Stimulated activated CD4-positive, alpha-beta T cell treated with anti-CD3 and anti-CD28 coated beads, Interleukin-1b, Interleukin-23, amount 100 ng/mL, for 24 hours (primary cell): ENCODE measurements at places on chromosomes 7 and 10.

GRCh38 chr10:123146894-123147634 is 872 bp upstream of the HMX2 start:
- DNase-seq, result no peak

- no peak for DNase-seq
These were observed 8.3 kb upstream of the RGS10 start for GRCh38 chr10:119550827-119551226.

DNA sequence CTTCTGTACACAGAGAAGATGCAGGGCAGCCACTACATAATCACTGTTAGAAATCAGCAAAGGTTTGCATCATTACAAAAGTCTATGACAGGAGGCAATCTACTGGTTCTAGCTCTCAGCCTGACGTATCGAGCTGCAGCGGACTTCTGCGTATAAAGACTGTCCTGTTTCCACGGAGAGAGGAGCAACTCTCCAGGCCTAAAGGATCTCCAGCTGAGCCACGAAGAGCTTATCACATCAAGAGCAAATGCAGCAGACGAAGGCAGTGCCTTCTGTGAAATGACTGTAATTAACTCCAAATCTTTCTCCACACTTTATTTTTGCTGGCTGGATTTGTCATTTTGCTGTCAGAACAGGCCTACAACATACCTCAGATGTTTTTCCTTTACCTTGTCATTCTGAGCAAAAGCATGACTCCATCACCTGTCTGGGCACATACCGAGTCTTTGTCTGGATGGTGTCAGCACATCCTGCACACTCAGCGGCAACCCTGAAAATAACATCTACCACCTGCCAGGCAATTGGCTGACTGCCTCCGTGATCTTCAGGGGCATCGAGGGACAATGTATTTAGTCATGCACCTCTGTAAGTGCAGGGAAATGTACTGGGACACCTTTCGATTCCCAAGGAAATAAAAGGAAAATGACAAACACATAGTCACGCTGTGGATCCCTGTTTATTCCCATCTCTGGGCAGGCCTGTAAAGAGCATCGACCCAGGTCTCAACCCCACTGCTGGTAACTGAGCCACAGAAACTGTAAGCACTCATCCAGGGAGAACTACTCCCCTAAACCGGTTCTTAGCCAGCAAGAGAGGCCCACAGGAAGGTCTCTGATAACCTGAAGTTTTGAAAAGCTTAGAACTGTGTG is 26.3 kb upstream of the SH3PXD2A start:
- no peak for DNase-seq

- no peak for DNase-seq
These were observed 36.6 kb downstream of the PIK3AP1 start for GRCh38 chr10:96683710-96684109.
